ENCODE measurements at places on chromosomes 3 and 15. TPM values are rescaled to one million over a fixed set of nuclear protein-coding genes. Genes with fewer than 3 reads are reported as not detected.

SV2B gene
- total RNA-seq, result 0.61 TPM

OXTR gene
- 0.76 TPM for total RNA-seq

DNA sequence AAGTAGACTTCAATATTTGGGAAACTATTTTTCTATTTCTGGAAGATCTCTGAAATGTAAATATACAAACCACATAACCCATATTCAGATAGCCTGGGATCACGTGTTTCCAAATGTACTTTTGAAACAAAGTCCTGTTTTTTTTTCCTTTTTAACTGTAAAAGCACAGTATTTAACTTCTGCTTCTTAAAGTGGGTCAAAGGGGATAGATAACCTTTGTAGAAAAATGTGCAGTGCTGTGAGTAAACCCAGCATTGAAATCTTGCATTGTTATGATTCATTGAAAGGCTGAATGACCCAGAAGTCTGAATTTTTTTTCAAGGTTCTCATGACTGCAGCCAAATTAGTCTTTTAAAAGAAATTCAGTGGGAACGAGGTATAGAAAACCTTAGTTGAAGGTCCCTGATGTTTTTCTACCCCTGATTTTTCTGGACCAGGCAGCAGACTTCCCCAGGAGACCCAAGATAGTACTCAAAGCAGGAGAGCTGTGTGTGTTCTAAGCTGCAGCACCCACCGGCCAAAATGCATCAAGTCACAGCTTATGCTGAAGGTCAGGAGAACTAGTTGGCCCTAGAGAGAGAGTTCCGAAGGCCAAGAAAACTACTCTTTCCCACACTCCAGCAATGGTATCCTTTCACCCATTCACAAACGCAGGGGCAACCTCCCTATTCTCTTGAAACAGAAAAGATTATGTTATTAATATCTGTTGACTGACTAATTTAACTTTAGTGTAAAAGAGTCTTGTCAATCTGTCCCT is 43.6 kb upstream of the APH1B start:
- no peak for DNase-seq

SAXO2 gene
- 1.5 TPM for total RNA-seq

DNA sequence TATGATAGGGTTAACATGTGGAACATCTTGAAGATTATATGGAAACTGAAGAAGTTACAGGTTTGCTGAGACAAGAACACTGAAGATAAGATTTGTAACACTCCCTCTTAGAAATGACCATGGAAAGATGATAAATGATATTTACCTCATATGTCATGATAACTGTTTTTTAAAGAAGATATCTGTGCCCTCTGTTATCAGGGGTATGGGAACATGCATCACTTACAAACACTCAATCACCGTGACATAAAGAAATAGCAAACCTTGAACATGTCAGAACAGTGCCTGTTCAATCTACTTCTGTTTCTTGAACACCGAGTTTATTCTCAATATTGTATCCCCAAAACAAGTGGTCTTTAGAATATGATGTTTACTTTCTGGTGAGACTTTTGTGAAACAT is 149.4 kb downstream of the ROBO2 start:
- DNase-seq, result no peak

SEC11A gene
- total RNA-seq, result 130 TPM

DNA sequence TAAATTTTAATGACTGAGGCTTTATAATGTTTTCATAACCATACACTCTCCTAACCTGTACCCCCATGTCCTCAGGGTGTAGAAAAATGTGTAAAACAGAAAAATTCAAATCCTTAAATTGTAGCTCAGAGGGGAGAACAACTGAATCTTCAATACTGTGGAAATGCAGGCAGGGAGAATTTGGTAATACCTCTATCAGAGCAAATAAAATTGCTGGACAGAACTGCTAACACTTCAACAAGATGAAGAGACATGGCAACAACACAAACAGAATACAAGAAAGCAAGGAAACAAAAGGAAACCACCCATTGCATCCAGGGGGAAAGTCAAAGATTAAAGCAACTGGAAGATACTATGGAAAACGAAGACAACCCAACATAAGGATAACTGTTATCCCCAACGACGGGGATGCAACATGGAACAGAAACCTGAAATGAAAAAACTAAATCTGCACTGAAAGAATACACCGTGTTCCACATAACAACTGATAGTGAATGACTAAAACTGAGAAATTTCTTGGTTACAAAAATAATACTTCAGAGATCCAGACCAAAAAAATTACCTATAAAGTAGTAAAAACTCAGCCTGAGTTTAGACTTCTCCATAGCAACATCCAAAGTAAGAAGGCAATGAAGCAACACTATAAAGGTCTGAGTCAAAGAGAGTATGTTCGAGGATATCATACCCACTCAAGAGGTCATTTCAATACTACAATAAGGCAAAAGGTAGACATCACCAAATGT is 48.5 kb downstream of the HACD2 start:
- no peak for DNase-seq

- no peak for DNase-seq
These were observed 45.3 kb downstream of the TMEM212 start for GRCh38 chr3:171888466-171888865.

GRCh38 chr15:49664716-49665115 is 43.9 kb downstream of the DTWD1 start:
- DNase-seq, result no peak

DNA sequence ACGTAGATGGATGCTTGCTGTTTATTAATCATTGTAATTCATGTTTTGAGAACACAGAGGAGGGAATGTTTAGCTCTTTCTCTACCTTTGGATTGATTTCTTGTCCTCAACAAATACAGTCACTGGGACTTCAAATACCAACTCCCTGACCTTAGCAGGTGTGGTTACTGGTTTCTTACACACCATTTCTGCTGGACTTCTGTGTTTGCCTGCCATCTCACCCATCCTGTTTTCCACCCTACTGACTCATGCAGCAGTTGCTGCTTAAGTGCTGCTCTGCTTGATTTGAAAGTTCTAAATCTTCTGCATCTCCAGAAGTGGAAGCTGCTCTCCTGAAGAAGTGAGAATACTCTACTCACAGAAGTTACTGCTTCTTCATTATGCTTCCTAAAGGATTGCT is 170.3 kb downstream of the ZPLD1 start:
- DNase-seq, result no peak

- DNase-seq, result peak; percentile 53
These were observed 9.5 kb upstream of the TRIM69 start for GRCh38 chr15:44726568-44727484.

- no peak for DNase-seq
These were observed 128.6 kb downstream of the DUT start for GRCh38 chr15:48459571-48460442.

COL7A1 gene
- 4.5 TPM for total RNA-seq

GRCh38 chr15:65363306-65363705 is 14.5 kb downstream of the IGDCC3 start:
- no peak for DNase-seq

All from left colon (tissue), 2 donors.